Stimulated activated CD8-positive, alpha-beta memory T cell treated with anti-CD3 and anti-CD28 coated beads, Interleukin-7, amount 100 ng/mL, for 4 hours (primary cell): ENCODE measurements at places on chromosomes 6 and 20.

DNA sequence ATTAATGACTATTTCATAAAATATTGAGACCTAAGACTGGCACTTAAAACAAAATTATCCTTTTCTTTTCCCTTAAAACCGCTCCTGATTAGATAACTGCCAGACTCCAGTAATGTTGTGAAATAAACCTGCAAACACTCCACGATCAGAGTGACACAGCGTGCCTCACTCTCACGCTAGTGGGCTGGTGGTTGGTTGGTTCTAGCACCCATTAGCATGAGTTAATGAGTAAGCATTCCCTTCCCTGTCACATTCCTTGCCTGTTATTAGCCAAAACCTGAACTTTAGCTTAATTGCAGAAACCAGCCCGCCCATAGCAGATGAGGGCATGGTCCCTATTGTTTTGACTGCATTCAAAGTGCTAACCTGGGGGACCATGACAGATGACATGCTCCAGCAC, 193.4 kb downstream of the CD83 start:
- DNase-seq = no peak

- DNase-seq = no peak
Measured at GRCh38 chr6:154602296-154602695, 91.8 kb upstream of the CNKSR3 start.

DNA sequence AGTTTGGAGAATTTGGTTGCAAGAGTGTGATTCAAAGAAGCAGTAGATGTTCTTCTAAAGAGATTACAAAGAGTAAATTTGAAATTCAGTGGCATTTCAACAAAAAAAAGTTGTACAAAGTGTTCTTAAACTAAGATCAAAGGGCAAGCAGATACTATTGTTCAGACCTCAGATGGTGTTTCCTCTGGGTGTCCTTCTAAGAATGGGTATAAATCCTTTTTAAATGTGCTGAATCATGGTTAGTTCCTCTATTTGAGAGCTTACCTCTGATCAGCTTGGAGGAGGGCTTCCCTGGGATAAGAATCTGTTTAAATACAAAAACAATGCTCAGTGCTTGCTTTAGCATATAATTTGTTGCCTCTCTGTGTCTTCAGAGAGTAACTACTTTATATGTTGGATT, 6.3 kb downstream of the BMP6 start:
- DNase-seq = no peak

GRCh38 chr6:111591370-111591900, 14.2 kb downstream of the TRAF3IP2 start:
- no peak for DNase-seq

GRCh38 chr6:47424436-47424836, 53.2 kb upstream of the CD2AP start:
- DNase-seq = no peak

DNA sequence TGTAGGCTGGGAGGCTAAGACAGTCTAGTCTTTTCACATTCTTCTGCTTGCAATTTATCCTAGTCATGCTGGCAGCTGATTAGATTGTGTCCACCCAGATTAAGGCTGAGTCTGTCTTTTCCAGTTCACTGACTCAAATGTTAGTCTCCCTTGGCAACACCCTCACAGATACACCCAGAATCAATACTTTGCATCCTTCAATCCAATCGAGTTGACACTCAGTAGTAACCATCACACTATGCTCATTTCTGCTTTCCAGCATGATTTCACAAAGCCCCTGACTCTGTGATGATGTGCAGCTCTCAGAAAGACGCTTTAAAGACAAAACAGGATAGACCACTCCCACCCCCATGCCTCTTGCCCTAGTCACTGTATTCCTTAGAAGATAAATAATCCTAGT, 693.0 kb downstream of the HTR1B start:
- no peak for DNase-seq

- peak; percentile 40 for DNase-seq
Measured at GRCh38 chr6:16762550-16763477, 1.6 kb upstream of the ATXN1 start.

DNA sequence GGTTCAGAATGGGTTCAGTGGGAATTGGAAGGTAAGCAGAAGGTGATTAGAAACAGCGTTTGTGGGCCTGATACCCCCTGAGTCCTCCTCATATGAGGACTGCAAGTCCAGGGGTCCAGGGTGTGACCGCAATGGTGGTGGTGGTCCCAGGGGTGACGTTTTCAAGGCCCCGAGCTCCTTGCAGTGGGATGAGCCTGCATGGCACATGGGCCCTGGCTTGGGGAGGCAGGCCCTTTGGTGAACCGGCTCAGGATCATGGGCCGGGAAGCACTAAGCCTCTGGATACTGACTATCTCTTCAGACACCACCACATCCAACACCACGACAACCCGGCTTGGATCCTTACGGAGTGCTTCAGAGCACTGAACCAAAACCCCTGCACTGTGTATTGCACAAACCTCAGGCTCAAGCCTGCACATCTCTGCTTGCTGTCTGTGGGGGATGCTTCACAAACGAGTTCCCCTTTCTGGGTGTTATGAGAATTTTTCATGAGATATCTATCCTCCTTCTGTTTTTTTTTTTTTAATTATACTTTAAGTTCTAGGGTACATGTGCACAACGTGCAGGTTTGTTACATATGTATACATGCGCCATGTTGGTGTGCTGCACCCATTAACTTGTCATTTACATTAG, 67.9 kb downstream of the STK35 start:
- no peak for DNase-seq

GRCh38 chr6:37727996-37728395, 30.3 kb upstream of the MDGA1 start:
- no peak for DNase-seq

DNA sequence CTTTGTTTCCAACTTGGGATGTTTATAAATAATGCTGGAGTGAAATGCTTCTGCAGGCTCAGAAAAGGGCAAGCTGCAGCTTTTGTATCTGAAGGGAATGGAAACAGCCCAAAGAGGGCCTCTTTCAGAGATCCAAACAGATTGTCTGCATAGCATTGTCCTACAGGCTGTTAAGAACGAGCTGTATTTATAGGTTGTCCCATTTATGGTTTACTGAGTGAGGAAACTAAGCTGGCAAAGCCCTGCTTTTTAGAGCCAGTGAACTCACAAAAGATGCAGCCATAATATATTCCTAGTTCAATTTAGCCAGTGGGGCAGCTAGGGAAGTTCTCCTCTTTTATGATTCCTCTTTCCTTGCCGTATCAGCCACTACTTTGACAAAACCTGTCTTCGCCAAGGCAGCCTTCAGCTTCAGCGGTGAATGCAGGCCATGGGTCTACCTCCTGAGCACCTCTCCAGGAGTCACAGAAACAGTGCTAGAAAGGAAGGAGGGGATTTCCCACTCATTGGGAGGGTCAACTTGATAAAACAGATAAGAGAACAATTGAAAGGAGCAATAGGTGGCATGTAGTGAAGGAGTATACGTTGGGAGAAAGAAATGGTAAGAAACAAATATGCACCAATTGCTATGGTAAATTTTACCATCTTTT, 15.0 kb downstream of the KIAA0319 start:
- DNase-seq = no peak

DNA sequence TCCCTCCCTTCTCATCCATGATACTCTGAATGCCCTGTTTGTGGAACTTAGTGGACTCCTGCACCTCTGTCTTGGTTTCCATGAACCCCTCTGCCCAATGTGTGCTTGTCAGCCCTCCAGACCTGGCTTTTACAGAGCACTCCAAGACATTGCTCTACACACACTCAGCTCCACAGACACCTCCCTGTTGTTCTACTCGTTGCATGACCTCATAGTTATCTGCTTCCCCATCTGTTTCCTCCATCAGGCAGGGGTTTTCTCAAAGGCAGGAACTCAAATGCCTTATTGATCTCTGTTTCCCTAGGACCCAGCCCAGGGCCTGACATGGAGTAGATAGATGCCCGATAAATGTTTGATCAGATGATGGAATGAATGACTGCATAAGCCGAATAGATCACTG, 13.3 kb downstream of the PLCG1 start:
- no peak for DNase-seq

DNA sequence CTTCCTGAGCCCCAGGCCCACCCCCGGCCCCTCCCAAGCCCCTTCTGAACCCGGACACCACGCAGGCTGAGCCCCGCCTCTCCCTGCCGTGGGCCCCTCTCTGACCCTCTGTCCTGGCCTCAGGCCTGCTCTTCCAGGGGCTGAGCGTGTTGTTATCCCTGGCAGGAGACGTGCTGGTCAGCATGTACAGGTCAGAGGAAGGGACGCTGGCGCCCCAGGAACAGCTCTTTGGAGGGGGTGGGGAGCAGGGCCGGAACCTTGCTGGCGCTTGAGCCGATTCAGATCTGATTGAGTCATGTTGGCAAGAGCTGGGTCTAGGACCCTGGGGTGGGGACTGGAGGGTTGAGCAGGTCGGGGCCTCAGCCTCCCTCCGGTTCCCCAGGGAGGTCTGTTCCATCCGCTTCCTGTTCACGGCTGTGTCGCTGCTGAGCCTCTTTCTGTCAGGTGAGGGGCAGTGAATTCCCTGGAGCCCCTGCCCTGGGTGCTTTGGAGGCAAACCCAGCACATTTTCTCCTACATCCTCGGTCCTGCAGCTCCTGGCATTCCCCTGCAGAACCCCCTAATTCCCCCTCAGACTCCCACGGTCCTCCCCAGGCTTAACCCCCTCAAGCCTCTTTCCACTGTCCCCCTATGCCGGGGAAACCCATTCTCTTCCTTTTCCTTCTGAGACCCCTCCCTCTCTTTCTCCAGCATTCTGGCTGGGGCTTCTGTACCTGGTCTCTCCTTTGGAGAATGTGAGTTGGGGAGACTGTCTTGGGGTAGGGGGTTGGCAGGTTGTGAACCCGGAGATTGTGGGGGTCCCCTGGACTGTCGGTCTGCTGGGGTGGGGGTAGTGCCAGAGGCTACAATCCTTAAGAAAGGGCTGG, 2.0 kb downstream of the SPAG4 start:
- no peak for DNase-seq

GRCh38 chr6:53327017-53327395, 21.7 kb downstream of the ELOVL5 start:
- DNase-seq = no peak

DNA sequence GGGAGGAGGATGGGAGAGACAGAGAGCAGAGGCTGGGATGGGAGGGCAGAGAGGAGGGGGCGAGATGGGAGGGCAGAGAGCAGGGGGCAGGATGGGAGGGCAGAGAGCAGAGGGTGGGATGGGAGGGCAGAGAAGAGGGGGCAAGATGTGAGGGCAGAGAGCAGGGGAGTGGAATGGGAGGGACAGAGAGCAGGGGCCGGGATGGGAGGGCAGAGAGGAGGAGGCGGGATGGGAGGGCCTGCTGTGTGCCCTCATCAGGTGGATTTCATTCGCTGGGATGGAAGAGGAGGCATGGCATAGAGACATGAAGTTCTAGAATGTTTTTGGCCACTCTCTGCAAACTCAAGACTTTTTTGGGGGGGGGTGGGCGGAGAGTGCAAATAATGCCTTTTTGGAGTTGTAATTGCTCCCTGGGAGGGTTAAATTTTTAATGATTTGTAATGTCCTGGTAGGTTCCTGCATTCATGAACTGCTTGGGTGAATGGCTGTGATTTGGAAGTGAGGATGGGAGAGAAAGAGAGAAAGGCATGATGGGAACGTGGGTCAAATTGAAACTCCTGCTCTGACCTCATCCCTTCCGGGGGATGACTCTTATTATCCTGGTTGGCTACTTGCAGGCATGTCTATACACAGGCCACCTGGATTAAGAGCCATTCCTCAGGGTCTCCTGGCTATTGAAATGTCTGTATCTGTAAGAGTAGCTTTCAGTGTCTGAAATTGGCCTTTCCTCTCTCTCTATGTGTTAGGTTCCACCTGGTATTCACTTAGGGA, 162.4 kb upstream of the AGPAT4 start:
- DNase-seq = no peak

- no peak for DNase-seq
Measured at GRCh38 chr6:106170030-106170791, 84.1 kb downstream of the PRDM1 start.

GRCh38 chr6:76220805-76221204, 148.3 kb upstream of the IMPG1 start:
- DNase-seq = no peak

- no peak for DNase-seq
Measured at GRCh38 chr20:48683467-48684175, 144.2 kb downstream of the PREX1 start.

DNA sequence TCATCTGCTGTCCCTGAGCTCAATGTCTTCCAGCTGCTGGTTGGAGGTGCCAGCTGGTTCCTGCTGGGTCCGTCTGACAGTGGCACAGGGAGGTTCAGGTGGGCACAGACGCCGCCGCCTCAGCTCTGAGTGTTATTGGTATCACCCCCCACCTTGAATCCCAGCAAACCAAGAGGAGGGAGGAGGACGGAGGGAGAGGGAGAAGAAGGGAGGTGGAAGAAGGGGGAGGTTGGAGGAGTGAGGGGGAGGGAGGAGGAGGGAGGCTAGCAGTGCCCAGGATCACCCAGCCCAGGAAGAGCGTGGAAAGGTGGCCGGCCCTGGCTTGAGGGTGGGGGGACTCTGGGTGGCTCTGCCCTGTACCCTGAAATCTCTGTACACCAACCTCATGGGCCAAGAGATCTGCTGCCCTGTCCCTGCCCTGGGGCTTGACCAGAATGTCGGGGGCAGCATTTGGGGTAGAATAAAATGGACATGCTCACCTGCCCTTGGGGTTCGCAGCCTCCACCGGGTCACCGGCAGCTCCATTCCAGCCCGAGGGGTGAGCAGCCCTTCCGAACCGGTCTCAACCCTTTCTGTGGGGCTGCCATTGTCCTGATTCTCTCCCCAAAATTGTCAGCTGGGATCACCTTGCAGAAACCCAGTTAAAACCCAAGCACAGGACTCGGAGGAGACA, 17.1 kb downstream of the NTSR1 start:
- DNase-seq = no peak

DNA sequence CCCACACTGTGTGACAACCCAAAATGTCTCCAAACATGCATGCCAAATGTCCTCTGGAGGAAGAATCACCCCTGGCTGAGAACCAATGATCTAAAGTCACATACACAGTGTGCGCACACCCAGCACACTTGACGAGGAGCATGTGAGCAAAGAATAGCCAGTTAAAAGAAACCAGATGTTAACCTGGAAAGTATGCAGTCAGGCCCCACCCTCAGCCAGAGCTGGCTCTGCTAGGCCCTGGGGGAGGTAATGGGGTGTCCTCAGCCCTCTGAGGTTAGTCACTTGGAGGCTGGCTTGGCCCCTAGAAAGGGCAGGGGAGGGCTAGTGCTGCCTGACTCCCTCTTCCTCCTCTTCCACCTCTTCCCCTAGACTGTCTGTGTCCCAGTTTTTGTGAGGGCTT, 15.2 kb upstream of the GUCA1A start:
- no peak for DNase-seq

DNA sequence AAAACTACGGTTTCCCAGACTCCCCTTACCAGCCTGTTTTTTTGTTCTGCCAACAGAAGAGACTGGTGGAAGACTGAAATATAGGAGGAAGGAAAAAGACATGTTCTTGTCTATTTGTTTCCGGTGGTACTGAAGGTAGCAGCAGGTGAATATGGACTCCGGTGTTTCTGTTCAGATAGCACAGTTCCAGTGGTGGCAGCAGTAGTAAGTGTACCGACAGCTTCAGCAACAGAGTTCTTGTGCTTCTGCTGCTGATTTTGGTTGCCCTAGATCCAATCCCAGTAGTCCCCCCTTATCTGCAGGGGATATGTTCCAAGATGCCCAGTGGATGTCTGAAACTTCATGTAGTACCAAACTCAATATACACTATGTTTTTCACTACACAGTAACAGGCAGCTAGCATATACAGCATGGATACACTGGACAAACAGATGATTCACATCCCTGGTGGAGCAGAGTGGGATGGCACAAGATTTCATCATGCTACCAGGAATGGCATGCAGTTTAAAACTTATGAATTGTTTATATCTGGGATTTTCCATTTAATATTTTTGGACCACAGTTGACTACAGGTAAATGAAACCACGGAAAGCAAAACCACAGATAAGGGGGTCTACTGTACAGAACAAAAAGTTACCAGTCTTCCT, 301.8 kb downstream of the BTBD9 start:
- no peak for DNase-seq

GRCh38 chr6:158020272-158020711, 38.6 kb downstream of the SYNJ2 start:
- DNase-seq = no peak
